Upper lobe of right lung (tissue), 1 donor: ENCODE measurements at places on chromosomes 2 and 18. TPM values are rescaled to one million over a fixed set of nuclear protein-coding genes. Genes with fewer than 3 reads are reported as not detected.

The SCN1A gene
- total RNA-seq: 26.9 TPM

- DNase-seq: no peak
Measured at GRCh38 chr2:152019732-152020131, 79.1 kb downstream of the CACNB4 start.

The RAB27B gene
- total RNA-seq: 22.2 TPM

DNA sequence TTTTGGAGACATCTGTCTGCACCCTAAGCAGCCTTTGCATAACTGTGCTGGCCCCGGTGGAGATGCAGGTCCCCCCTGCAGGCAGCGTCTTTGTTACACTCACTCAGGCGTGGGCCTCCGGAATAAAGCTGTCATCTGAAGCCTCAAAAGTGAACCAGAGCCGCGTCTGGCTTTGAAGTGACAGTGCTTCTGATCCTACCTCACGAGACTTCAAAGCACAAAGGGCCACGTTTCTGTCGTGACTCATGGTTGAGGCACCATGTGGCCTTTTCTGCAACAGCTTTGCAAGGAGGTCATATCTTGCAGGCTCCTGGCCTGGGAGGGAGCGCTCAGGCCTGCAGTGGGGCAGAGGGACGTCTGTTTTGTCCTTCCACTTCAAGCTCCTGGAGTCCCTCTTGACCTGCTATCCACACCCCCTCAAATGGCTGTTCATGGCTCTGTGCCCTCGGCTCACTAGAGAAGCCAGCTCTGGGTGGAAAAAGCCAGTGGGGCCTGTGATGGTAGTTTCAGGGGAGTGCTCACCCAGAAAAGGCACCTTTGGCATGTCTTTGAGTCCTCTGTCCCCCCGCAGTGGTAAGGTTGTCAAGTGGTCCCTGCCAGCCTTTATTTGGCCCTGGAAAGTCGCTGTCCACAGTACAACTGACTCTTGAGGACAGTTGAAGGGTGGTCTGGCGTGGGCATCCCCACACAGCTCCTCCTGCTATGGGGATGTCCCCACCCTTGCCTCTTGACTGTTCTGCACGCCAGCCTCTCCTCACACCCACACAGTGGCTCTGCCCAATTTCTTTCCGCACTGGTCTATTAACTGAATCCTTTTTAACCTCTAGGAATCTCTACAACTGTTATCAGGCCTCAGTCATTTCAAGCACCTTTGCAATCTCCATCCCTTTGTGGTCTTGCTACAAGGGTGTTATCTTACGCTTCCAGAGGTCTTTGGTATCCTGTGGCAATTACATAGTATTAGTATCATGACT lies 19.3 kb downstream of the GPR55 start:
- peak; percentile 42 for DNase-seq

The EFEMP1 gene
- 301 TPM for total RNA-seq

The UGT1A3 gene
- total RNA-seq: not detected

DNA sequence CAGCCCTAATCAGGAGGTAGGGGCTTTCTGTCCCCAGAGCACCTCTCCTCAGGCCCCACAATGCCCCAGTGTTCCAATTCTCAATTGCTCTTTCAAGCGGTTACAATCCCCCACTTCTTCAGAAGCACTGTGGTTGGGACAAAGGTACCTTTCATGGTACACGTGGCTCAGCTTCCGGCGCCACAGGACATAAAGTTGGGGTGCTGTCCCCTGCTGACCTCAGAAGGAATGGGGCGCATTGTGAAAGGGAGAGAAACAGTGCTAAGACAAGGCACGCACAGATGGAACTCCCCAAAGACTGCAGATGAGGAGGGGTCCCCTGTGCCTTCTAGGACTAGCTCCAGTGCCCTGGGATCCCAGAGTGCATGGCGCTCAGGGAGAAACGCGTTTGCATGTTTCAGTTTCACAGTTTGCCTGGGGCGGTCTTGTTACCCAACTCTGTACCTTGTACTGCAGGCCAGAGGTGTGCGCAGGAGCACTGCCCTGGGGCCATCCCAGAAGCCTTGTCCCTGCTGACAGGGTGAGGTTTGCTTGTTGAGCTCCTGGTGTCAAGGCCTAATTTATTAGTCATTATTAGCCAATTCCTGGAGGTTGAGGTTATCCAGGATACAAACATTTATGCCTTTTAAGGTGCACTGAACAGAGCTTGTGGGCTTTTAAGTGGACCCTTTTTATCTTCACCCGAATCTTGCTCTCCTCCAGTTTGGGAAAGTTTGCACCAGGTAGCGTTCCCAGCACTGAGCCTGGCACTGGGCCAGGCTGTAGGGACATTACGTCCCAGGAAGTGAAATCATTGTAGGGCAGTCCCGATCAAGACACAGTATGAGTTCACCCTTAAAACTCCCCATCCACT lies 7.6 kb downstream of the CNDP1 start:
- DNase-seq: no peak
